Esophagus muscularis mucosa (tissue), 4 donors: ENCODE measurements at places on chromosomes 7 and 10. TPM values are rescaled to one million over a fixed set of nuclear protein-coding genes. Genes with fewer than 3 reads are reported as not detected.

DNA sequence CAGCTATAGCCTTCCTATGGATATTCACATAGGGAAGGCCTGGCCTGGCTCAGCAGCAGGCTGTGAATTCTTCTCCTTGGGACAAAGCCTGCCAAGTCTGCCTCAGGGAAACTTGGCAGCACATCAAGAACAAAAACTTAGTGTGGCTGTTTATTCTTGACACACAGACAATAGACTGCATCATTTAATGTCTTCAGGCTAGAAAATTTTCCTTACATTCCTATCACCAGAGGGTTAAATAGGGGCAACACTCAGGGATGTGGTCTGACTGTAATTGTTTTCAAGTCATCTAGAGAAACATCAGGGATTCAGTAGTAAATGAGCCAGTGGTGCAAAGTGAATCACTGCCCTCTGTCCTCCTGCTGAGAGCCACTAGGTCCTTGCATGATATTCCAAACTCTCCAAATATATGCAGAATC lies 137.3 kb downstream of the SEMA3C start:
- DNase-seq, result no peak

Gene TET1
- 6.9 TPM for total RNA-seq

Gene FANK1
- 0.78 TPM for total RNA-seq

- no peak for DNase-seq
These were observed 63.2 kb downstream of the EBF3 start for GRCh38 chr10:129900825-129901224.

Gene ANKRD22
- not detected for total RNA-seq

Gene FOXI2
- 0.17 TPM for total RNA-seq

- no peak for DNase-seq
These were observed 14.2 kb downstream of the SNX8 start for GRCh38 chr7:2299870-2300512.

Gene RET
- 2.2 TPM for total RNA-seq

Gene HTR7
- 1.7 TPM for total RNA-seq
